ENCODE measurements at places on chromosomes 3 and 15.
A peak's percentile ranks its signal among the peaks of the same experiment; 100 is the strongest.

GRCh38 chr15:86555939-86556338, 476.3 kb downstream of the AGBL1 start:
- DNase-seq = no peak

DNA sequence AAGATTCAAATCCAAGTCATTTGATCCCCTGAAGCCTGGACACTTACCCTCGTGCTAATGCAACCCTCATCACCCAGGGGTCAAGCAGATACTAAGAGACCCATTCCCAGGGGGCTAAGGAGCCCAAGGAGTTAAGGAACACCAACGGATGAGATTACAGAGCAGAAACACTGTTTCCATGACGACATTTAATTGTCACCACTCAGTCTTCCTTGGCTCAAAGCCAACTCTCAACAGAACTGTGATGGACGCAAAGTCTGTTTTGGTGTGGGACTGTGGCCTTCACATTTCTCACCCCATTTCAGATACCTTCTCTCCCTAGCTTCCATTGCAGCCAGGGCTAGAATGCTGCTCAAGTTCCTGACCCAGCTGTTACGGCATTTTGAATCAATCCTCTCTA, 383.5 kb upstream of the WNT5A start:
- peak; percentile 22 for DNase-seq

DNA sequence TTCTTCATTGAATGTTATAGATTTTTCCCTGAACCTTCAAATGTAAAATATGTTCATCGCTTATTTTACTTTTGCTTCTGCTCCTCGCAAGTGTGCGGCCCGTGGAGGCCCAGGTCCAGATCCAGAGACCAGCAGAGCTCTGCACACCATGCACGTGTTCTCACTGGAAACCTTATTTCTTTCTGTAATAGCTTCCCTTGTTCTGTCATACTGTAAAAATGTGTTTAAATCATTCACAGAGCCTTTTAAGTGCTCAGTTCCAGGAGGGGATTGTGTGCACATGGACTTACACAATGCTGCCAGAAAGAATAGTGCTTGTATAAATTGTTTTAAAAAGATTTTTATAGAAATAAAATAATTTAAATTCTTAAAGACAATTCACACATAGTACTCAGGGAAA, 359.3 kb downstream of the GABRG3 start:
- DNase-seq = no peak

DNA sequence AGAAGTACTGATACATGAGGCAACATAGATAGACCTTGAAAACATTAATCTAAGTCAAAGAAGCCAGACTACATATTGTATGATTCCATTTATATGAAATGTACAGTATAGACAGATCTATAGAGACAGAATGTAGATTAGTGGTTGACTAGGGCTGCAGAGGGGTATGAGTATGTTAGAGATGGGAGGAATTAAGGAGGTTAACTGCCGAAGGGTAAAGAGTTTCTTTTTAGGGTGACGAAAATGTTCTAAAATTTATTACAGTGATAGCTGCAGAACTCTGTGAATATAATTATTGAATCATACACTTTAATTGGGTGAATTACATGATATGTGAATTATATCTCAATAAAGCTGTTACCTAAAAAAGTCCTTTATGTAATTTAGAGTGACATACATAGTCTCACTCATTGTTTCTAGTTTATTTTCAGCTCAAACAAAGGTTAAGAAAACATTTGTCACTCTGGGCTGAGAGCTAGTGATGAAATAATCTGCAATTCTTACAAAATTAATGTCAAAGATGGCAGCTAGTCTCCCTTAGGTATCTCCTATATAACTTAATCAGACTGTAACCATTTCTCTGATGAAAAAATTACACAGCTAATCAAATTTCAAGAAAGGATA, 61.4 kb downstream of the DENND4A start:
- DNase-seq = no peak

GRCh38 chr3:160885791-160886286, 129.8 kb downstream of the PPM1L start:
- DNase-seq = peak; percentile 35

DNA sequence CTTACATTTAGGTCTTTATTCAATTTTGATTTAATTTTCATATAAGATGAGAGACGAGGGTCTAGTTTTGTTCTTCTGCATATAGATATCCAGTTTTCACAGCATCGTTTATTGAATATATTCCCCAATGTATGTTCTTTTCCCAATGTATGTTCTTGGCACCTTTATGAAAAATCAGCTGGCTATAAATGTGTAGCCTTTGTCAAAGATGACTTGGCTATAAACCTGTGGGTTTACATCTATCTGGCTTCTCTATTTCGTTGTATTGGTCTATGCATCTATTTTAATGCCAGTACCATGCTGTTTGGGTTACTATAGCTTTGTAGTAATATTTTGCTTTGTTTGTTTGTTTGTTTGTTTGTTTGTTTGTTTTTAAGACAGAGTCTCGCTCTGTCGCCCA, 11.7 kb upstream of the IREB2 start:
- no peak for DNase-seq

- DNase-seq = no peak
Observed at GRCh38 chr15:29021857-29022256, 136.1 kb downstream of the APBA2 start.

GRCh38 chr15:32688151-32688639, 29.6 kb upstream of the GREM1 start:
- DNase-seq = peak; percentile 97

DNA sequence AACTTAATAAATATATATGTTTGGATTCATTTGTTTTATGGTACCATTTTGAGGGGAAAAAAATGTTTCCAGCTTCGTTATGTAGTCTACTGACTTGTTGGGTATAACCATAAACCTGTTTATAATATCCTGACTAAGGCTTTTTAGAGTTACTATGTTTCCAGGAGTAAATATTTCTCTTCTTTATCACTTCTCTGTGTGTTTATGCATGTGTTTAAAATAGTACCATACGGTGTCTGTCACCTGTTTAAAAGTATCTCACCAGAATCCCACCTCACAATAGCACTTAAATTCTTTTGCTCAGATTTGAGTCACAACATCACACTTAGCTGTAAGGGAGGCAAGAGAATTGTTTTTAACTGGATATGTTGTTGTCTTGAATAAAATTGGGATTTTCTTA, 15.1 kb downstream of the LACTB start:
- DNase-seq = no peak

DNA sequence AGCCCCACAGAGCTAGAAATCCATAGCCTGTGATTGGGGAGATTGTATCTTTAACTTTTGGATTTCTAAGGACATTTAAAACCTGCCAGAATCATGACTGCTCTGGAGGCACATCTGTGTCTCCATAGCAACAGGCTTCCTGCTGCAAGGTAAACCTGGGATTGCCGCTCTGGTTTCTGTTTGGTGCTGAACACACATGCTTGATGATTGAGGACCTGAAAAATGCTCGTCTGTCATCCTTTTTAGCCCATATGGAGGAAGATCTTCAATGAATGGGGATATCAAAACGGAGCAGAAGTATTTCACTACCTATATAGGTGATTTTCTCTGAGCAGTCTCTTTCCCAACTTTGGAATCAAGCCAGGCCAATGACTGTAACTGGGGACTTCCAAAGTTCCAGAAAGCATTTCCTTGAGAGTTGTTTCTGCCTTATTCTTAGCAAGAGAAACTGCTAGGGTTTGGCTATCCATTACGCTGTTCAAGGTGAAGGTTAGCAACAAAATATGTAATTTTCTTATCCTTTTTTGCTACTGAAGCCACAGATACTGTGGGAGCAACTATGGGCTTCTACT, 96.5 kb upstream of the TNIK start:
- peak; percentile 75 for DNase-seq

- no peak for DNase-seq
Observed at GRCh38 chr15:36252146-36252711, 327.2 kb upstream of the CDIN1 start.

DNA sequence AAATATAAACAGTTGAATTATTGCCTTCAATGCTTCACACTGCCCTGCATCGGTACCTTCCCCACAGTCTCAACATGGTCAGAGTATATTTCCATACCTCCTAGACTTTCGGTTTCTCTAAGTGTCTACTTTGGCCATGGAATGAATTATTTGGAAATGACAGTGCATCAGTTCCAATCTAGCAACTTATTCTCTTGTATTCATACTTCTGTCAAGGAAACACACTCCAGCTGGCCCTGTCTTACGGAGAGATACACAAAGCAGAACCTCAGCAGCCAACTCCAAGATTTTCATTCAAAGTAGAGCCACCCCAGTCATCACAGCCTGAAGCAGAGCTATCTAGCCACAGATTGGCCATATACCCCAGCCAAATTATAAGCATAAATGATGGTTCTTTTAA, 518.4 kb upstream of the UBE2E2 start:
- no peak for DNase-seq

- no peak for DNase-seq
Observed at GRCh38 chr3:79184251-79184650, 583.5 kb downstream of the ROBO1 start.

DNA sequence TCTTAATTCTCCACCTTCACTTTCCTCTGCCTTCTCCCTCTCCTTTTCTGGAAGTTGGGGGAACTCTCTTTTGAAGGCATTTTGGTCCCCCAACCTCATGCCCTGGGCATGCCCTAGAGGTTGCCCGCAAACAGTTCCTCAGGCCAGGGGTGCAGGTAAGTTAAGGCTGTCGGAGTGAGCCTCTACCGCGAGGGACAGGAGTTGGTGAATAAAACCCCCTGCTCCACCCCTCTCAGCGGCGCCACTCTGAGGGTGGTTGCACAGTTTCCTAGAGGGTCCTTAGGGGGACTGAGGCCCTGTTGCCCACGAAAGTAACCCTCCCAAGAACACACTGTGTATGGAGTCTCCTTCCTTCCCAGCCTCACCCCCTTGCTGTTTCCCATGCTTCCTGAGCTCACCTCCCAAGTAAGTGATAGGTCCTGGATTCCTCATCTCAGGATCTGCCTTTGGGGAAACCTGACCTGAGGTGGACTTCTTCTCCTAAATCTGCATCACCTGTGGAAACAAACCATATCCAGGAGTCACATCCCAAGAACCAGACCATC, 23.1 kb upstream of the THSD4 start:
- no peak for DNase-seq

- DNase-seq = no peak
Observed at GRCh38 chr3:173111321-173111720, 29.7 kb downstream of the SPATA16 start.

- peak; percentile 75 for DNase-seq
Observed at GRCh38 chr3:111143-112069, 85.2 kb upstream of the CHL1 start.

GRCh38 chr3:71244826-71245488, 338.6 kb downstream of the FOXP1 start:
- DNase-seq = no peak

- DNase-seq = no peak
Observed at GRCh38 chr3:10781981-10782380, 34.0 kb upstream of the SLC6A11 start.

- peak; percentile 38 for DNase-seq
Observed at GRCh38 chr3:23701716-23702597, 103.8 kb upstream of the UBE2E1 start.

DNA sequence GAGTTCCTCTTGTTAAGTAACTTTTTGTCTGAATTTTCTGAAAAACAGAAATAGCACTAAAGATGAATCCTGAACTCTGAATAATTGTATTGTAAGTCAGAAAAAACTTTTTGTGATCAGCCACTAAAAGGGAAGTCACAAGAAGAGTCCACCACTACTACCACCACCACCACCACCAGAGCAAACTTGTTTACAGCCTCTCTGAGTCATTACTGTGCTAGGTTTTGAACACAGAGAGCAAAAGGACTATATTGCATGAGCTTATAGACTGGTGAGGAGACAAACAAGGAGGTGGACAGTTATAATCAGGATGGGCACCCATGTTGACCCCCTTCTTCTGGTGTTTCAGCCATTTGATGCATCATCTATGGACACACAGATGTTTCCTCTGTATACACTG, 141.7 kb downstream of the IL5RA start:
- DNase-seq = no peak

DNA sequence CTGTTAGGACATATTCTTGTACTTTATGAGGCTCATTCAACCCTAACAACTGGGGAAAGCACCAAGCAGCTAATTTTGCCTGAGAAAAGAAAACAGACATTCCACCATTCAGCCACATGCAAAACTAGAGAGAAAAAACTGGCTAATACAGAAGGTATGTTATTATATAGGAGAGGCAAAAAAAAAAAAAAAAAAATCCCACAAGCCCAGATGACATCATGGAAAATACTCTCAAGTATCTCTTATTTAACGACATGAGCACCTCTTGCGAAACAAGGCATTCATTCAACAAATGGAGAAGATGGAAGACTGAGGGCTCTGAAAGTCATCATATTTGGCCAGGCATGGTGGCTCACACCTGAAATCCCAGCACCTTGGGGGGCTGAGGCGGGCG, 61.5 kb downstream of the PRICKLE2 start:
- DNase-seq = no peak

DNA sequence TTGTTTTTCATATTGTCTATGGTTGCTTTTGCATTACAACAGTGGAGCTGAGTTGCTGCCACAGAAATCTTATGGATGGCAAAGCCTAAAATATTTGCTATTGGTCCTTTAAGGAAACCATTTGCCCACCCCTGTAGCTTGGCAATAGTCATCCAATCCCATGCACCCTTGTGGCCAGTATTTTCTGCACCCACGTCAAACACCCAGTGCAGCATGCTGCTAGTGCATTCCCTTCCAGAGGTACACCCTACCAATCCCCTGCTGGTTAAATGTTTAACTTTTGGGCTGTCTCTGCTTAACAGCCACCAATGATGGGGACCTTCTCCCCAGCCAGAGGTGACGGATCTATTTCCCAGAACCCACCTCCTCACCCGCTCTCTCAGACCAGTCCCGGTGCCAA, 23.8 kb upstream of the SLC6A11 start:
- no peak for DNase-seq

DNA sequence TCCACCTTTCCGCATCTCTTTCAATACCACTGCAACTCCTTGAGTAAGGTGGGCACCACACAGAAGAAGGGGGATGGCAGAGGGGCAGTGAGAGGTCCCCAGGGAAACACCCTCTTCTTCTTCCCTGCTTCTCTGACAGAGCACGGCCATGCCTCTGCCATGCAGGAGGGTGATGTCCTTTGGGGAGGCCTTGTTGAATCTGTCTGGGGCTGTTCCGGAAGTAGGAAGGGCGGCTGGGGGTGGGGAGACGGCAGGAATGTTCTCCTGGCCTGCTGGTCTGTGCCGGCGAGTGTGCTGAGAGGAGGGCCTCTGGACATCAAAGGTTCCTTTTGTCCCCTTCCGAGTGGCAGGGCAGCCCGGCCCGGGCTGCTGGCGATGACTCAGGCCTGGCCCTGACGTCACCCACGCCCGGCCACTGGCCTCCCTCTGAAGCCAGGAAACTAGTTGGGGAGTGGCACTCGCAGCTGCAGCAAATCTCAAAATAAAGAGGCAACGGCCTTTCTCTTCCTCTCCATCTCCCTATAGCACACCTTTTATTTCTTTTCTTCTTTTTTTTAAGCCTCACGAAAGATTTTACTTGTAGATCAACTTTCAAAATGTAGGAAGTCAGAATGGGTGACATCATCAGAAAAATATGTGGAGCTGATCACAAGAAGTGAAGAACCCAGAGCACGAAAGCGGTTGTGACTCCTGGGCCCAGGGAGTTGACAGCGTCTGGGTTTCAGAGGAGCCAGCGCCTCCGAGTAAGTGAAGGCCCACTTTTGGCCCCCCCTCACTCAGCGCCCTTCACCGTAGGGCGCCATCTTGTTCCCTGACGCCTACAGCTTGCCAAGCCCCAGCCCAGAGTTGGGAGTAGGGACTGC, at the start of gene ZBTB38:
Gene ZBTB38 (plus strand): TSS at position 443 of the 863 bp plus-strand sequence. CDS start 73,885 bp downstream, outside the sequence.
- DNase-seq = no peak
